ENCODE measurements at places on chromosomes 13 and 19.
A peak's percentile ranks its signal among the peaks of the same experiment; 100 is the strongest.

GRCh38 chr19:3274942-3275582, 50.6 kb downstream of the CELF5 start:
- DNase-seq: peak; percentile 32

DNA sequence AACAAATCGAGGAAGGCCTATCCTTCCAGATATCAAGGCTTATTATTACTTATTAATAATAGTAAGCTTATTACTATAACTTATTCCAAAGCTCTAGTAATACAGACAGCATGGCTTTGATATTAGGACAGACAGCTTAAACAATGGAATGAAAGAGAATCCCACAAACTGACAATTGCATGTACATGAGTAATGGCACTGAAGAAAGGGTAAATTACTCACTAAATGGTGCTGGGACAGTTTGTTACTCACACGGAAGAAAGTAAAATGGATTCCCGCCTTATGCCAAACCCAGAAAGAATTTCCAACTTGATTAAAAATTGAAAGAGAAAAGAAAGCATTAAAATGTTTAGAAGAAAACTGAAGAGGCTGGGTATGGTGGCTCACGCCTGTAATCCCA, 60.3 kb downstream of the MIPEP start:
- no peak for DNase-seq

GRCh38 chr13:112855859-112856258, 113.2 kb upstream of the MCF2L start:
- DNase-seq: no peak

GRCh38 chr13:104106705-104107393, 1040.6 kb upstream of the SLC10A2 start:
- no peak for DNase-seq

- DNase-seq: peak; percentile 61
These were observed 13.7 kb upstream of the SLC35E1 start for GRCh38 chr19:16585808-16586476.
